ENCODE measurements at places on chromosomes 7 and 10.

DNA sequence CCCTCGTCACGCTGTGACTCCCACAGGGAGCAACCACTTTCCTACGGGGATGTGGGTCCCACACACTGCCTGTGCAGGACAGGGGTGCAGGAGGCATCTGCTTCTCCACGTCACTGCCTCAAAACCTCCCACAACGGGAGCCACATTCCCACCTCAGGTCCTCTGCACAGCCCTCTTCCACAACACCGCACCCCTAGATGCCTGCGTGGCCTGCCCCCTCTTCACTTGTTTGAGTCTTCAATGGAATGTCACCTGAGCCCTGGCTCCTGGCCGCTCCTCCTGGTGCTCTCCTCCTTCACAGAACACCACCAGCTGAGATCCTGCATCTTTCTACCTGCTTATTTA is 73.6 kb downstream of the MAD1L1 start:
- no peak for DNase-seq

- no peak for DNase-seq
Measured at GRCh38 chr7:98686466-98687080, 69.5 kb downstream of the NPTX2 start.

- no peak for DNase-seq
Measured at GRCh38 chr7:35657125-35657524, 37.8 kb downstream of the HERPUD2 start.

- DNase-seq = peak; percentile 44
Measured at GRCh38 chr7:31134246-31135188, 82.4 kb downstream of the ADCYAP1R1 start.

DNA sequence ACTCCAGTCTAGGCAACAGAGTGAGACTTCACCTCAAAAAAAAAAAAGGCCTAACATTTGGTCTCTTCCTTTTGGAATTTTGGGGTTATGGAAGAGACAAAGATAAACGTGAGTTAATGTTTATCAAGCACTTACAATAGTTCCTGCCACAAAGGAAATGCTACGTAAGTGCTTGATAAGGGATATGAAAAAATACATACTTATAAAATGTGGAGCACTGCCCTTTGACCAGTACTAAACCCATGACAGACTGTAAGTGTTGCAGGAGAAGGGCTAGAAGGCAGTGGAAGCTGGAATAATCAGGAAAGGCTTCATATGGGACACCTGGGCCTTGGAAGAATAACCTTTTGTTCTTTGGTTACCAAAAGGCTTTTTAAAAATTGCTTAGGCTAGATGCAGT is 25.5 kb downstream of the TMEM248 start:
- DNase-seq = no peak

- DNase-seq = no peak
Measured at GRCh38 chr10:43735907-43736306, 87.2 kb upstream of the ZNF32 start.

DNA sequence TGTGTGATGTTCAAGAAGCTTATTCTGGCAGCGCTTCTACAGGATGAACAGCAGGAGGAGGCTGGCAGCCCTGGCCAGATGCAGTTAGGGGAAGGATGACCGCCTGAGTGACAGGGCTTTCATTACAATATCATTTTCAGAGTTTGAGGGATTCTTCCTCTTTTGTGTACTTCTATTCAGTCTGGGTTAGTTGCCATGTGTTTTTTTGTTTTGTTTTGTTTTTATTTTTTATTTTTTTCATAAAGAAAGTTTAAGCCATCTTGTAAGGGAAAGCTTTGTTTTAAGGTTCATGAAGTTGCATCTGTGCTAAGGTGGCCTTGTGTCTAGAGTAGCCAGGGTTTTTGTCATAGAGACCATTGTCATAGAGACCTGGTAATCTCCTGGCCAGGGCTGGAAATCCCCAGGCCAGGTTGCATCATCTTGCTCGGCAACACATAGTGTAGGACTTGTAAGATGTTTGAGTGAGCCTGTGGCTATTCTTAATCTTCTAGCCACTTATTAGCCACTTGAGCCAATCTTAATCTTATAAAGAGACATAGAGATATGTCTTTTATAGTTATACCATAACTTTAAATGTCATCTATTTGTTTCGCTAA is 230.5 kb upstream of the TMEM229A start:
- DNase-seq = no peak

GRCh38 chr7:44977304-44977958 is 1.4 kb downstream of the MYO1G start:
- no peak for DNase-seq

- DNase-seq = no peak
Measured at GRCh38 chr7:7771452-7771851, 53.0 kb upstream of the RPA3 start.

GRCh38 chr10:129814681-129815646 is 149.1 kb downstream of the EBF3 start:
- DNase-seq = no peak

DNA sequence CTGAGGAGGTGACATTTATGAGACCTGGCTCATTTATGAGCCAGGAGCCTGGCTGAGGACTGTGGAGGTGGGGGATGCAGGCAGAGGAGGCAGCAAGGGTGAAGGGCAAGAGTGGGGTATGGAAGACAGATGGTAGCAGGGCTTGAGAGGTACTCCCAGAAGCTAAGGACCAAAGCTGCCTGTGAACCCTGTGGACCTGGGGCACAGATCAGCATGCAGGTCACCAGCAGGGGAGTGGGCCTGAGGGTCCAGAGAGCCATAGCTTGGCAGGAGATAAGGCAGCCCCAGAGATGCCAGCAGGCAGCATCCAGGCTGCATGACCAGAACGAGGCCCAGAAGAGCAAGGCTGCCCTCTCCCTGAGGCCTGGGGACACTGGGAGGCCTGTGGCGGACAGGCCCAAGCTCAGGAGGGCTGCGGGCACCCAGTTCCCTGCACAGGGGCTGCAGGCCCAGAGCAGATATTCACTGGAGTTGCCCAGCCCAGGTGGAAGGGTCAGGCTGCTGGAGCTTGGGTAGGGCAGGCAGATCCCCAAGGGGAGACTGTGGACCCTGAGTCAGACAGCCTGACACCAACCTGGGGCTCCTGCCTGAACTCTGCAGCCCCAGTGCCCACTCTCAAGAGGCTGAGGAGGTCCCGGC is 3.4 kb downstream of the GPR15LG start:
- DNase-seq = no peak

DNA sequence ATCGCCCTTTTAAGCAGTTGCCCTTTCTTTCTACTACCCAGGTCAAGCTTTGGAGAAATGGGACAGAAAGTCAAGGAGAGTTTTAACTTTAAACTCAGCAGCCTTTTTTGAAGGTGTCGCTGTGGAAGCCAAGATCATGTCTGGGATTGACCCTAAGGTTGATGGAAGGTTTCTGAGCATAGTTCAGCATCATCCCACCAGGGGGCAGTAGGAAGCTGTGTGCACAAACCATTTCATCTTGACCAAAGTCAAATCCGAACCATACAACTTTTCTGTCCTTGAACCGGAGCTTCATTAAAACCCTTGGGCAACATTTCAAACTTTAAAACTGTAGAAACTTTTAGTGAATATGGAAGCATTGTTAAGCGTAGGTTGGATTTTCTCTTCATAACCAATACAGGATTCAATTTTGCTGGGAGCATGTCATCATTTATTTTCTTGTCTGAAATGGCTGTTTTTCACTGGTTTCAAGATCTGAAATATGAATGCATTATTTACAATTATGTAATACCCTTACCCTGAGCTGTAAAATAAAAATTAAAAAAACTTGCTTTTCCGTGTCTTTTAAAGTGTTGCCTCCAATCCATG is 214.4 kb upstream of the KIAA1217 start:
- DNase-seq = peak; percentile 29

GRCh38 chr7:148838905-148839304 is 45.2 kb downstream of the EZH2 start:
- peak; percentile 17 for DNase-seq

All from GM19239 (cell line).